Mesothelial cell of epicardium (in vitro differentiated cells): ENCODE measurements at places on chromosomes 3 and 15.

DNA sequence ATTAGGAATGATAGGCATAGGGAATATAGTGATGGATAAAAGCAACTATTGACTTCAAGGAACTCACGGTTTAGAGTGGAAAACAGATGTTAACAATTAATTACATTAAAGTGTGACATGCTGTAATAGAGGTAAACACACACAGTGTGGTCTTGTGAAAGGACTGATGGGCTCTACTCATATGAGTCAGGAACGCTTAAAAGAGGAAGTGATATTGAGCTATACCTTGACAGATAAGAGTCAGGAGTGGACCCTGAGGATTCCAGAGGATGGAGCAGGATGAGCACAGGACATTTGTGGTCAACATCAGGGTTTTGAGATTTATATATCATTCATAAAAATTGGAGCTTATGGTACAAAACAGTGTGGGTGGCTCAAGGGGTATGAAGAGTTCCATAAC is 11.0 kb downstream of the EXOG start:
- DNase-seq: no peak

DNA sequence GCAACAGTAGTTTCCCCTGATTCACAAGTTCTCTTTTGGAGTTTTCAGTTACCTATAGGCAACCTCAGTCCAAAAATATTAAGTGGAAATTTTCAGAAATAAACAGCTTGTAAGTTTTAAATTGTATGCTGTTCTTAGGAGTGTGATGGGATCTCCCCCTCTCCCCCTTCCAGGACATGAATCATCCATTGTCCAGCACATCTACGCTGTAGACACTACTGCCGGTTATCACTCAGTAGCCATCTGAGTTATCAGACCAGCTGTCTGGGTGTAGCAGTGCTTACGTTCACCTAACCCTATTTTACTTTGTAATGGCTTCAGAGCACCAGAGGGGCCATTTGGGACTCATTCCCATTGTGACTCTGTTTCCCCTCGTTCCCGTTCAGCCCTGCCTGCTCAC is 96.7 kb upstream of the PLXNA1 start:
- no peak for DNase-seq

- no peak for DNase-seq
These were observed 4.8 kb upstream of the AVEN start for GRCh38 chr15:34043813-34044212.

DNA sequence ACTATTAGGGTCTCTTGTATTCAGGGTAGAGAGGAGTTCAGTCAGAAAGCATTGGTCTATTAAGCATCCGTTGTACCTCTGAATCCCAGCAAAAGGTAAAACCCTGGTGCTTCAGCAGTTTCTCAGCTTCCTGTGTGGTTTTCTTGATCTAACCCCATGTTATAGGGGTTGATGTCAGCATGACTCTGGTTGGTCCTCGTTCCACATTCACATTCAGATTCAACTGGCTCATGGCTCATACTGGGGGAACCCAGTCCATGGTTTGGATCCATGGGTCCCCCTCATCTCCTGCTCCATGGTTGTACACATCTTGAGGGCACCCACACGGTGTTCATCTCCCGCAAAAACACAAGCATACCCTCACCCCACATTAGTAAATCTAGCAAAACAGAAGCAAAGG is 47.7 kb upstream of the C2CD4B start:
- no peak for DNase-seq

GRCh38 chr3:18752273-18752934 is 327.3 kb upstream of the SATB1 start:
- no peak for DNase-seq

GRCh38 chr3:143586576-143586975 is 261.7 kb downstream of the SLC9A9 start:
- no peak for DNase-seq

DNA sequence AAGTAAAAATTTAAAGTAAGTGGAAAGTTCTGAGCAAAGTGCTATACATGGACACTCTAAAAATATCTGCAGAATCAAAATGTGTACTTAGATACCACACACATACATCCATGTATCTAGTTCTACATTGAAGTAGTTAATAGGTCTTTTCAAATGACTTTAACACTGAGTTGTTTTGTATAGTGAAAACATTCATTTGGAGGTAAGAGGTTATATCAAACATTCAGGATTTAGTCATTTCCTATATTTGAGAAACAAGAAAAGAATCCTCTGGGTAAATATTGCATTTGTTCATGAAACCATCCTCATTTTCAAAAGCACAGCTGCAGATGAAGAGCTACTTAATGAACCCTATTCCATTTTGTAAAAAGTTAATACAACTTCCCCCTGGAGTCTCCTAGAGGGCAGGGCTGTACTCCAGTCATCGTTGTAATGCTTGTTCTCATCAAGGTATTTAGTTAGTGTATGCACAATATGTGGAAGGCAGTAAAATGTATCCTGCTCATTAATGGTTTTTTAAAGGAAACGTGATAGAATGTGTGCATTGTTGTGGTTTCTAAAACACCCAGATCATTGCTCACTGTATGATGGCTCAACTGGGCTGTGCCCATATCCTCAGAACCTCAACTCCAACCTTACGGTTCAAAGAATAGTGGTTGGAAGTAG is 26.2 kb downstream of the ARPP21 start:
- DNase-seq: no peak

- peak; percentile 71 for DNase-seq
These were observed 5.0 kb downstream of the FAM219B start for GRCh38 chr15:74901612-74902063.

DNA sequence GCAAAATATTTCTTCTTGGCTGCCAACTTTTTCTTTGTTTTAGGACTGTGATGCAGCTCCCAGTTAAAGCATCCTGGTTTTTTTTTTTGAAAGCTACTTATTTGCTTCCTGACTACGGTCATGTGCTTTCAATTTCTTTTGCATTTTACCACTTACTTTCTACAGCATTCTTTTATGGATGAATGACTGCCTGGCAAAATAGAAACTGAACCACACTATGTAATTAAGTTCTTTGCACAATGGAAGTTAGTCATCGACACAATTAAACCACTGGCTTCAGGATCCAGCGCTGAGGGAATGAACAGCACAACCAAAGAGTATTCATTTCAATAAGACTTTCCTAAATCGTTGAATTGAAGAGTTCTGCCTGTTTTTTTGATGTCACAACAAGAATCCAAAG is 82.2 kb upstream of the EPHA3 start:
- no peak for DNase-seq

GRCh38 chr3:40043444-40043755 is 234.0 kb downstream of the MYRIP start:
- DNase-seq: no peak

DNA sequence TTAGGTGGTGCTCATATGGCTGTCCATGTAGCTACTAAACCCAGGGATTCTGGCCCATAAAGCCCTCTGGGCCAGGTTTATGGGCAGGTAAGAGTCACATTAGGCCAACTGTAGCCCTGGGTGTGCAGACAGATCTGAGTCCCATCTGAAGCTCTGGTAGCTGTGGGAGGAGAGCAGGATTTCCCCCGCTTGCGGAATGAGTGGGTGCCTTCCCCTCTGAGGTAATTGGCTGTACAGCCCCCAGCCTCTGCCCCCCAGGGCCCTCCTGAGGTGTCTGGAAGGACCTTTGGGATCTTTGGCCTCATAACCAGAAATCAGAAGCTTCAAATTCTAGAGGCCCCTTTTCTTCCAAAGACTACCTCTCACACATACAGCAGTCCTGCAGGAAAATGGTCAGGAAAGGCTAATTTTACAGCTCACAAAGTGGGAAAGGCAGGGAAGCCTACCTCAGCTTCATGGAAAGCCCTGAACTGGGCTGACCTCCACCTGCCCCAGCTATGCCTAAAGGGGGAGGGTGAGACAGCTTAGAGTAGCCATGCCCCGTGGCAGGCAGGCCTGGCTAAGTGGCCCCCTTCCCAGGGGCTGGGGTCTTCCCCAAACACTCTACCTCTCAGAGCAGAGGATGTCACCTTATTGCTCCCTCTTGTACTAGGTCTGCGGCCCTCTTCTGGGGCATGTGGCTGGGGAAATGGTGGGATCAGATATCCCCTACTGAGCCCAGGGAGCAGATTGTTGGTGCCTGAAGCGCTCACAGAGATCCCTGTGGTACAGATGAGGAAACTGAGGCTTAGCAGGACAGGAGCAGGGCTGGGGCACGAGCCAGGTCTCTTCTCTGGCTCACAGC is 16.8 kb downstream of the HEMK1 start:
- no peak for DNase-seq

GRCh38 chr3:105448338-105448982 is 81.8 kb downstream of the ALCAM start:
- DNase-seq: no peak

DNA sequence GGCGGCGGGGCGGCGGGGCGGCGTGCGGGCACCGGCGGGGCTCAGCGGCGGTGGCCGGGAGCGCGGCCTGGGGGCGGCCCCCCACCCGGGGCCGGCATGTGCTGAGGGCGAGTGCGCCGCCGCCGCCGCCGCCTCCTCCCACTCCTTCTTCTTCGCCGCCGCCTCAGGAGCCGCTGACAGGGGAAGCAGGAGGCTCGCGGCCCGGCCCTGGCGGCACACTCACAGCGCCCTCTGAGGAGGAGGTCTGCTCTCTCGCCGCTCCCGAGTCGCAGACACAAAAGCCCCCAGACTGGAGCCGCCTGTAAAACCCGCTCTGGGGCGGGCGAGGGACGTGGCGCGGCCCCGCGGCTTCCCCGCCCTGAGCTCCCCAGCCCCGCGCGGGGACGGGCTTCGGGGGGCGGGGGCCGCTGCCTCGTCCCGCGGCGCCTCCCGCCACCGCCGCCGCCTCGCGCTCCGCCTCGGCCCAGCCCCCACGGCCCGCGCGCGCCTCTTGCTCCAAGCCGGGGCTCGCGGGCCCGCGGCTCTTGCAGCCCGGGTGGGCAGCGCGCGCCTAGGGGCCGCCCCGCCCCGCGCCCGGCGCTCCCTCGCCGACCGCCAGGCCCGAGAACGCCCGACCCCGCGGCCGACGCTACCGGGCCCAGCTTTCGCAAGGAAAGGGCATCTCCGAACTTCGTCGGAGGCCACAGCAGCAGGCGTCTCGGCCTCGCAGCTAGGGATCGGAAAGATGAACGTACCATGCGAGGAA is at the start of gene PYGO1:
PYGO1 (minus strand) TSS at position 276 of the 745 bp plus-strand sequence. CDS start 462 bp downstream, outside the sequence.
- peak; percentile 57 for DNase-seq

DNA sequence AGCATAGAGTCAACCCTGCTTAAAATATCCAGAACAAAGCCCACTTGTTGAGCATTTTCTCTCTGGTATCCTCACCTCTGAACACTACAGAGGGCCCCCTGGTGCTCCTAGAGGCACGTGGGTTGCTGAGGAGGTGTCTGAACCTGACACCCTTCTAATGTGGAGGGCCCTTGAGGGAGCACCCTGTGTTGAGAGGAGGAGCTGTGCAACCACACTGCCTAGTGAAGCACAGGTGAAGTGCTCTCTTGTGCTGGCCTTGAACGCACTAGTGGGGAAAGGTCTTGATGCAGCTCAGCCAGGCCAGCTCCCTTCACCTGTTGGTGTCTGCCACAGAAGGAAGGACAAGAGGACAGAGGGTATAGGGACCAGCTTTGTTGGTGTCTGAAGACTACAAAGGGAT is 51.9 kb downstream of the CCK start:
- DNase-seq: no peak

GRCh38 chr15:49330166-49330565 is 92.9 kb upstream of the FGF7 start:
- DNase-seq: no peak

- no peak for DNase-seq
These were observed 70.0 kb upstream of the CCDC39 start for GRCh38 chr3:180749322-180749721.

DNA sequence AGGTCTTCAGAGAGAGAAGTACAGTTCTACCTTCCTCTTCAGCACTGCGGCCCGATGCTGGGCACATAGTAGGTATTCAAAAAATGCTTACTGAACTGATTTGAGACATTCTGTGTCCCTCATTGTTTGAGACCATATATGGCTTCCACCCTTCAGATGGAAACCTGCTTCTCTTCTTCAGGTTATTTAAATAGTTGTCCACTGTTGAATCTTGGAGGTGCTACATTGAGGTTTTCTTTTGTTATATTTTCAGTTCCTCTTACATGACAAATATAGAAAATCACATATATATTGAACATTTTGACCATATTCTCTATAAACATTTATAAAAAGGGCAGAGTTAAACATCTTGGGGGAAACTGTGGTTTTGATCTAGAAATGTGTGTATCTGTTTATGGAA is 200.2 kb upstream of the LRRC3B start:
- DNase-seq: no peak

- DNase-seq: no peak
These were observed 99.6 kb downstream of the TMCC1 start for GRCh38 chr3:129793942-129794310.

DNA sequence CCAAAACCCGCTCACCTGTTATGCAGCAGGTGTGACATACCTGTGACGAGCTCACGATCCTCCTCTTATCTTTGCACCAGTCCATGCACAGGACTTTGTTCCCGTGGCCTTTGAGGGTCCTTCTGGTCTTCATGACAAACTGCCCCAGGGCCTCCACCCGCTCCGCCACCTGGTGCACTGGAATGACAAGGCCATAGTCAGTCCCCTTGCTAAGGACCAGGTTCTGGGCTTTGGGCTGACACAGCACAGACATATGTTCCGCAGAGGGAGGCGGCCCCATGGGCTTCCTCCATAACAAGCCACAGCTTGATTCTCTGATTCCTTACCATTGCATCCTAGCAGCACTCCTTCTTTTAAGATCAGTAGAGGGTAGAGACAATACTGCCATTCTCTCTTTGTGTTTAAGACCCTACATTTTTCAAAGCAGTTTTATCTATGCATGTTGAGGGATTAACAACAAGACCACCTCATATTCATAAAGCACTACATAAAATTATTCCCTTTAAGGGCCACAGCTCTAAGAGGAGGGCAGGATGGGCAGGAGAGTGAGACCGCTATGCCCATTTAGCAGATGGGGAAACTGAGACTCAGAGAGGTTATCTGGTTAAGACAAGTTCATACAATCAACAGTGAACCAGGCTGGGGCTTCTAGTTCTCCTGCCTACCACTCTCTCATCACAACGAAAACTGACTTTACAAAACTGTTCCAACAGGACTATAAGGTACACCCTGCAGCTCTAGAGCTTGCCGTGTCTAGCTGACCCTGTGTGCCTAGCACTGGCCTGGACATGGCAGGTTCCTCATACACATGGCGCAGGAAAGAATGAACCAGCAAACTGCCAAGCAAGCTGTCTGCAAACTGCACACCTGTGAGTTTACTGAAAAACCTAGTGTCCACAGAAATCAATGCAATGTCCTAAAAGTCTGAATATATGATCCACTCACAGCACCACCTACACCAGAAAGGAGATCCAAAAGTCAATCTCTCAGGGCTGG is 37.0 kb downstream of the GNB5 start:
- no peak for DNase-seq

GRCh38 chr3:175426805-175427204 is 567.7 kb downstream of the NAALADL2 start:
- DNase-seq: no peak

- no peak for DNase-seq
These were observed 12.6 kb upstream of the ZBTB47 start for GRCh38 chr3:42640771-42641370.

DNA sequence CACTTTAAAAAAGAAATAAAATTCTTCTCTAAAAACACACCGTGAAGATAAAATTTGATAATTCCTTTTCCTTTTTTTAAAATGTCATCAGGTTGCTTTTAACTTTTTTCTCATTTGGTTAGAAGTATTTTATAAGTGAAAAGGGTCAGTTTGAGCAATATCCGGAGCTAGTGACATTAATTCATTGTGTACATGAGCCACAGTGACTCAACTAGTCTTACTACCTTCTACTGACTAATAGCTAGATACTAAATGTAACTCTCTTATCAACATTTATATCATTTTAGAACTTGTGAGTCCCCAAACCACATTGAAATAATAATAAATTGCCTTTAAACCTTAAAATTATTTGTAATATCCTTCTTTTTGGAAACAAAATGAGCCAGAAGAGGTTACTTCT is 101.2 kb upstream of the ZBTB20 start:
- DNase-seq: no peak

- no peak for DNase-seq
These were observed 264.7 kb downstream of the ZBBX start for GRCh38 chr3:167115331-167115934.
